ENCODE measurements at places on chromosomes 4 and X. TPM values are rescaled to one million over a fixed set of nuclear protein-coding genes. Genes with fewer than 3 reads are reported as not detected.

GRCh38 chrX:143635915-143636314, at the start of gene SLITRK4:
Gene SLITRK4 (minus strand): TSS chrX:143636101. CDS start chrX:143631108, 4,993 bp downstream.
- no peaks in the 10 kb centered on the region for H3K4me1 ChIP-seq
- DNase-seq = no peak
- no peak within 1 kb of the TSS for H3K4me3 ChIP-seq
- H3K27me3 ChIP-seq = no peaks in the 10 kb centered on the region
- H3K36me3 ChIP-seq = peaks cover 17% of the 10 kb centered on the region
- H3K27ac ChIP-seq = no peak within 1 kb of the TSS

DNA sequence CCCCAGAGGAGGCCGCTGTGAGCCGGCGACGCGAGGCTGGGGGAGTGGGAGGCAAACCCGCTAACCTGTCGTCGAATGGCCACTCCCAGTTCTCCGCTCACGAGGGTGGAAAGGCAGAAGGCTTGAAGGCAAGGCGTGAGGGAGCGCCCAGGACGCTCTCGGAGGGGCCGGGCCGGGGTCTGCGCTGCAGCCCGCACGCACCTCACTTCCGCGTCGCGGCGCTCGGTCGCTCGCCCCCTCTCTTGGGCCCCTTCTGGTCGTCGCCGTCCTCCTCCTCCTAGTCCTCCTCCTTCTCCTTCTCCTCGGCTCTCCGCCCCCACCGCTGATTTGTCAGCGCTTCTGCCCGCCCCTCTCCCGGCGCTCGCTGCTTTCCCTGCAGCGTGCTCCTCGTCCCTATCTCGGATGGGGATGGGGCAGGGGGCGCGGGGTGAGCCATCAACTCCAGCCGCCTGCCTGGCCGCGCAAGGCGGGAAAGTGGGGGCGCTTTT, at the start of gene SNCA:
Gene SNCA, minus strand, starts transcription at position 265 of the 488 bp plus-strand sequence. CDS start 1,494 bp downstream, outside the sequence.
- H3K27ac ChIP-seq = peak within 1 kb of the TSS; percentile 95
- H3K4me1 ChIP-seq = peaks cover 16% of the 10 kb centered on the region
- peaks cover 21% of the 10 kb centered on the region for H3K27me3 ChIP-seq
- 0 out of 2 replicates have a peak, but pooled peaks cover 7% of the 10 kb centered on the region for H3K36me3 ChIP-seq

GRCh38 chr4:64520421-64520820, 111.2 kb upstream of the TECRL start:
- H3K36me3 ChIP-seq = no peaks in the 10 kb centered on the region
- DNase-seq = no peak
- no peak overlapping the region for H3K4me3 ChIP-seq

GRCh38 chr4:26893491-26893890, 32.9 kb downstream of the STIM2 start:
- no peaks in the 10 kb centered on the region for H3K27me3 ChIP-seq
- DNase-seq = no peak

GRCh38 chr4:189530848-189531247, 409.8 kb upstream of the FRG1 start:
- H3K4me3 ChIP-seq = no peak overlapping the region
- no peaks in the 10 kb centered on the region for H3K4me1 ChIP-seq
- H3K27me3 ChIP-seq = peaks cover 6% of the 10 kb centered on the region

DNA sequence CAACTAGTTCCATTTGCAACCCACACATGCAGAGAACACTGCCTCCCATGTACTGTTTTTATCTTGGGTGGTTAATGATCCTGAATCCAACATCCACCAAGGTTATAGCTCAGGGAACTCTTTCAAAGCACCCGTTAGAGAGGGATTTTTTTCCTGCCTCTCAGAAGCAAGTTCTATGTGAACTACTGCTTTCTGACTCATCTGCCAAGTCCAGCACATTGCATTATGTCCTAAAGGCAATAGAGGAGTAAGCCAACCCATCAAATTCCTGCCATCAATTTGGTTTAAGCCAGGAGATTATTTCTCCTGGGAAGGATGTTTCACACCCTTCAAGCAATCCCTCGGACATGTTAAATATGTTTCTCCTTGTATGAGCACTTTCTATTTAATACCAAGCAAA, 334.5 kb downstream of the GASK1B start:
- peaks cover 24% of the 10 kb centered on the region for H3K4me1 ChIP-seq
- no peaks in the 10 kb centered on the region for H3K27me3 ChIP-seq
- DNase-seq = no peak
- no peak overlapping the region for H3K4me3 ChIP-seq

- no peaks in the 10 kb centered on the region for H3K27me3 ChIP-seq
- H3K4me3 ChIP-seq = no peak overlapping the region
- no peak for DNase-seq
- no peaks in the 10 kb centered on the region for H3K4me1 ChIP-seq
- no peak overlapping the region for H3K27ac ChIP-seq
- peaks cover 84% of the 10 kb centered on the region for H3K36me3 ChIP-seq
These were observed 68.7 kb downstream of the CRMP1 start for GRCh38 chr4:5824227-5824626.

GRCh38 chr4:65007841-65008439, 598.7 kb upstream of the TECRL start:
- no peaks in the 10 kb centered on the region for H3K27me3 ChIP-seq
- H3K36me3 ChIP-seq = no peaks in the 10 kb centered on the region
- H3K4me1 ChIP-seq = peaks cover 7% of the 10 kb centered on the region
- H3K4me3 ChIP-seq = no peak overlapping the region

GRCh38 chr4:185700048-185700447, 111.9 kb downstream of the SORBS2 start:
- DNase-seq = no peak
- no peak overlapping the region for H3K27ac ChIP-seq
- H3K4me3 ChIP-seq = no peak overlapping the region
- peaks cover 26% of the 10 kb centered on the region for H3K4me1 ChIP-seq
- H3K27me3 ChIP-seq = no peaks in the 10 kb centered on the region

- no peaks in the 10 kb centered on the region for H3K4me1 ChIP-seq
- H3K36me3 ChIP-seq = 0 out of 2 replicates have a peak, but pooled peaks cover 5% of the 10 kb centered on the region
- no peak for DNase-seq
- no peak overlapping the region for H3K4me3 ChIP-seq
- H3K27ac ChIP-seq = no peak overlapping the region
- no peaks in the 10 kb centered on the region for H3K27me3 ChIP-seq
These were observed 80.0 kb downstream of the UGT2B28 start for GRCh38 chr4:69360271-69360670.

DNA sequence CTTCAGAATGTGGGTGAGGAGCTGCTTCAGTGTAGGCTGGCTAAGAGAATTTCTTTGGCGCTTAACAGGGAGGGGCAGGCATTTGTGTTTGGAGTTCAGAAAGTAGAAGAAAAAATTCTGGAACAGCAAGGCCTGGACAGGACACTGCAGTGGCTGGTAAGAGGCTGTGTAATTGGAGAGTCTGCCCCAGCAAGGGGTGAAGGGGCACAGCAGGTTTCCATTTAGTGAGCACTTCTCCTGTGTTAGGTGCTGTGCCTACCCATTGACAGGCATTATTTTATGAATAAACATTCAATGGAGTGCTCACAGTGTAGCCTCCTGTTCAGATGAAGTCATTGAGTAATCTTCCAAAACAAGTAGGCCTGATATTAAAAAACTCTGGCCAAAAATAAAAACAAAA, 10.7 kb upstream of the CPE start:
- no peak for DNase-seq
- H3K27me3 ChIP-seq = no peaks in the 10 kb centered on the region
- H3K4me1 ChIP-seq = peaks cover 16% of the 10 kb centered on the region
- H3K27ac ChIP-seq = no peak overlapping the region

DNA sequence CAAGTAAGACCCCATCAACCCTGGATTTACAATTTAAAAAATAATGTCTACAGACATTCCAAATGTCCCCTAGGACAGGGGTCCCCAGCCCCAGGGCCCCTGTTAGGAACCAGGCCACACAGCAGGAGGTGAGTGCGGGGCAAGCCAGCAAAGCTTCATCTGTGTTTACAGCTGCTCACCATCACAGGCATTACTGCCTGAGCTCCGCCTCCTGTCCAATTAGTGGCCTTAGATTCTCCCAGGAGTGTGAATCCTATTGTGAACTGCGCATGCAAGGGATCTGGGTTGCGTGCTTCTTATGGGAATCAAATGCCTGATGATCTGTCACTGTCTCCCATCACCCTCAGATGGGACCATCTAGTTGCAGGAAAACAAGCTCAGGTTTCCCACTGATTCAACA, 146.1 kb downstream of the ATP10D start:
- H3K27me3 ChIP-seq = no peaks in the 10 kb centered on the region
- no peak for DNase-seq
- no peak overlapping the region for H3K4me3 ChIP-seq

- no peak overlapping the region for H3K27ac ChIP-seq
- H3K36me3 ChIP-seq = no peaks in the 10 kb centered on the region
- no peak for DNase-seq
- H3K4me1 ChIP-seq = no peaks in the 10 kb centered on the region
- H3K4me3 ChIP-seq = no peak overlapping the region
- no peaks in the 10 kb centered on the region for H3K27me3 ChIP-seq
These were observed 296.3 kb downstream of the GALNTL6 start for GRCh38 chr4:172109466-172109865.

DNA sequence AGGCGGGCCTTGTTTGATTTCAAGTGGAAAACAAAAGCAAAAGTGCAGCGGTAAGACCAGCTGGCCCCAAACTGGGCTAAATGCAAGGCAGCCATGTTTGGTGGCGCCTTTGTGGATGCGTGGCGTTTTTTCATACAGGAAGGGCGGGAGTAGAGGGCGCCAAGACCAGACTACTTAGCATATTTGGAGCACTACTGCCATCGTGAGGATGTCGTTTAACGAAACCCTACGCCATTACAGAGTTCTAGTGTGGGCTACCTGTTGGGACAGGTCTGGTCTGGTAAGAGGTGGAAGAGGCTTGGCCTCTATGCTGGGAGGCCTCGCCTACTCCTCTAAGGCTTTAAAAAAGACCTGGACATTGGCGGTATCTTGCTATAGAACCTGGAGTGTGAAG, 230.7 kb upstream of the STK26 start:
- no peak overlapping the region for H3K27ac ChIP-seq
- H3K4me3 ChIP-seq = no peak overlapping the region
- no peaks in the 10 kb centered on the region for H3K4me1 ChIP-seq
- no peak for DNase-seq

GRCh38 chr4:159235779-159236368, 133.0 kb downstream of the RAPGEF2 start:
- DNase-seq = no peak
- 0 out of 2 replicates have a peak, but pooled peaks cover 3% of the 10 kb centered on the region for H3K36me3 ChIP-seq
- no peak overlapping the region for H3K4me3 ChIP-seq
- H3K27ac ChIP-seq = 0 out of 2 replicates have a peak overlapping the region, but pooled peaks have one; percentile 58
- no peaks in the 10 kb centered on the region for H3K27me3 ChIP-seq
- H3K4me1 ChIP-seq = peaks cover 26% of the 10 kb centered on the region

- no peak for DNase-seq
- H3K36me3 ChIP-seq = peaks cover under 1% of the 10 kb centered on the region
- no peak overlapping the region for H3K27ac ChIP-seq
These were observed 1.7 kb upstream of the TIFA start for GRCh38 chr4:112287258-112287989.

GRCh38 chr4:48110452-48110978, 23.5 kb downstream of the TXK start:
- no peaks in the 10 kb centered on the region for H3K27me3 ChIP-seq
- no peak overlapping the region for H3K27ac ChIP-seq
- no peak overlapping the region for H3K4me3 ChIP-seq
- peaks cover 45% of the 10 kb centered on the region for H3K4me1 ChIP-seq

- DNase-seq = no peak
- peaks cover 11% of the 10 kb centered on the region for H3K4me1 ChIP-seq
- H3K4me3 ChIP-seq = no peak overlapping the region
- H3K36me3 ChIP-seq = no peaks in the 10 kb centered on the region
These were observed 13.2 kb downstream of the XKRX start for GRCh38 chrX:100915562-100915961.

DNA sequence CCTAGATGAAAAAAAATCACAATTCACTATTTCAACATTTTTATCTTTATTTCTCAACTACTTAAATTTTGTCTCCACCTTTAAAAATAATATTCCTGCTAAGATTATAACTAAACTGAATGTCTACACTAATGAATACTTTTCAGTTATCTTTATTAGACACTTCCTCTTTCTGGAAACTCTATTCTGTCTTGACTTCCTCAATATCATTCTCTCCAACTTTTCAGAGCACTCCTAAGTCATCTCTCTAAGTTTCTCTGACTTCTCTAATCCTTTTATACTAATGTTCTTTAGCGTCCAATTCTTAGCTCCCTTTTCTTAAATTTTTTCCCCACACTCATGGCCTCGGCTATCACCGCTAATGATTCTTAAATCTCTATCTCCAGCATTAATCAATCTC, 374.2 kb downstream of the FBXO8 start:
- H3K36me3 ChIP-seq = no peaks in the 10 kb centered on the region
- H3K4me3 ChIP-seq = no peak overlapping the region
- H3K27ac ChIP-seq = no peak overlapping the region
- no peak for DNase-seq

DNA sequence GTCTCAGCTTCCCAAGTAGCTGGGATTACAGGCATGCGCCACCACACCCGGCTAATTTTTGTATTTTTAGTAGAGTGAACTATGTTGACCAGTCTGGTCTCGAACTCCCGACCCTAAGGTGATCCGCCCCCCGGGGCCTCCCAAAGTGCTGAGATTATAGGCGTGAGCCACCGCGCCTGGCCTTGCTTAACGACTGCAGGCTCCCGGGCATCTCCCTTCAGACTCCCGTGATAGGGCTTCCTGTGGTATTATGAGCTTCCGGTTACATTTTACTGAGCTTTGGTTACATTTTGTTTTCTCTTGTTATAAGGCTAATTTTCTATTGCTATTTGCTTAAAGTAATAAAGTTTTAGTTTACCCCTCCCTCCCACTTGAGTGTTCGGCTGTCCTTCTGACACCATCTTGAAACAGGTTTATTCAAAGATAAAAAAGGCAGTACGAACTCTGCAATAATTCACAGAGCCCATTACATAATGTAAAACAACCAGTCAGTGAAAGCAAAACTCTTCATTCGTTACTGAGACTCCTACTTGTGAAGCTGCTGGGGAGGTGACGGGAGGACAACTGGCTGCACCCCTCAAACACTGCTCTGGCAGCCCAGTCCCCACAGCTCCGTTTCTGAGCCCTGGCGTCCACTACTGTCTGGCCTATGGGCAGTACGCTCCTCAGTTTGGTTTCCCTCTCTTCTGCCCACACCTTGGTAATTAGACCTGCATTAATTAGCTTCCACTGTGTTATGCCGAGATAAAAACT, 795.7 kb upstream of the SLIT2 start:
- H3K27me3 ChIP-seq = no peaks in the 10 kb centered on the region
- no peaks in the 10 kb centered on the region for H3K4me1 ChIP-seq
- no peak overlapping the region for H3K27ac ChIP-seq
- H3K36me3 ChIP-seq = peaks cover 5% of the 10 kb centered on the region
- H3K4me3 ChIP-seq = no peak overlapping the region

DNA sequence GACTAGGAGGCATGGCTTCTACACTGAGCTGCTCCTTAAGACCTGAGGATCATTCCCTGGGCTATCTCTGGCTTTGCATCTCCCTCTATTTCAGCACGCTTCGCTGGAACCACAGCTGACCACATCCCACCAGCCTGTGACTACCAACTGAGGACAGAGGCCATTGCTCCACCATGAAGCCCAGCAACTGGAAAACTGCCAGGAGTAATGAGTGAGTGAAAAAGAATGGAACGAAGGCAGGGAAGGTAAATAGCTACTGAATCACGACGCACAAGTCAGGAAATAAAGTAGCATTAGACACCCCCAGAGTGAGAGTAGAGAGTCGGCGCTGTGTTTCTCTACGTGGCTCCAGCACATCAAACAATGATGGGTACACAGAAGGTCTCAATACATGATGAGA, 314.7 kb downstream of the LDB2 start:
- no peak overlapping the region for H3K27ac ChIP-seq
- H3K36me3 ChIP-seq = peaks cover 37% of the 10 kb centered on the region
- no peak for DNase-seq

The GPR34 gene
- not detected for total RNA-seq

The MAGEA2B gene
- 13.7 TPM for total RNA-seq

The FAM47B gene
- total RNA-seq = not detected

The AMTN gene
- total RNA-seq = not detected

The SCML1 gene
- total RNA-seq = 1.8 TPM

The ARMCX1 gene
- total RNA-seq = 27.4 TPM

The ARHGAP24 gene
- total RNA-seq = 1.4 TPM

The SOWAHD gene
- 3.6 TPM for total RNA-seq
